Left lobe of liver (tissue), 2 donors: ENCODE measurements at places on chromosomes 5 and 9. TPM values are rescaled to one million over a fixed set of nuclear protein-coding genes. Genes with fewer than 3 reads are reported as not detected.

MAP3K1 gene
- total RNA-seq, result 5.8 TPM

ADAMTSL2 gene
- total RNA-seq, result 18.0 TPM

SEMA5A gene
- total RNA-seq, result 5.7 TPM

PBX3 gene
- 15.0 TPM for total RNA-seq

TRIM14 gene
- 37.2 TPM for total RNA-seq

DNA sequence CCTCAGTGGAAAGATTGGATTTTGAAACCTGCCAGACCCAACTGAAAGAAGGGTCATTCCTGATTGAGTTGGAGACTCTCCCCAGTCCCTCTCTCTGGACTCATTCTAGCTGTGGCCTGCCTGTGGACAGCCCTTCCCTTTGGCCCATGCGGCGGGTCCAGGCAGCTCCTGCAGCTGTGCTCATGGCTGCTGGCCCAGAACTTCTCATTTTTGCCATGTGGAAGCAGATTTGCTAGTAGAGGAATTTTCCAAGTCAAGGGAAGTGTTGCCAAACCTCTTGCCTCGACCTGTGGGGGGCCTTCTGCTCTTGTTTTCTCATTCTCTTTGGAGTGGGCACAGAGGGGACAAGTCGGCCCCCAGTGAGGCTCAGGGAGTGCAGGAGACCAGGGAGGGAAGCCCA is 89.2 kb downstream of the ANKRD33B start:
- no peak for DNase-seq

- DNase-seq, result no peak
Observed at GRCh38 chr5:181047921-181048320, 7.9 kb downstream of the BTNL9 start.

- DNase-seq, result no peak
Observed at GRCh38 chr9:36836486-36836885, 197.6 kb downstream of the PAX5 start.

GRCh38 chr5:73030531-73030930 is 74.7 kb downstream of the FCHO2 start:
- DNase-seq, result no peak

GRCh38 chr5:59188419-59189225 is 605.7 kb downstream of the RAB3C start:
- DNase-seq, result peak; percentile 52

DNA sequence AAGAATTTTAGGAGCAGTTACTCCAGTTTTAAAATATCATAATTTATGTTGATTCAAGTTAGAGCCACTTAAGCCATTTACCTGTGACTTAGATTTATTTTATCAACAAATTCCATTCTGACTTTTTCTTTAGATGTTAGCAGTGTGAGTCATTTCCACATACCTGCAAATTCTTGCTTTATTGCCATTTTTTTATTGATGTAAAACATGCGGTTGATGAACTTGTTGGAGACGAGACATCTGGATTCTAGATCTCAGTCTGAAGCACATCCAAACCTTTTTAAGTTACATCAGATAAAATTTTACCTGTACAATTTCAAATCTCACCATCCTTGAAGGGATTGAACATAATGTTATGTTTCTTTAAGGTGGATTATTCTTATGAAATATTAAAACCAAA is 240.9 kb downstream of the IRX1 start:
- no peak for DNase-seq

- DNase-seq, result no peak
Observed at GRCh38 chr5:120954255-120954654, 490.2 kb downstream of the PRR16 start.

GRCh38 chr9:70080481-70081119 is 37.0 kb downstream of the MAMDC2 start:
- peak; percentile 60 for DNase-seq

GRCh38 chr5:29262339-29263123 is 1931.0 kb upstream of the CDH6 start:
- DNase-seq, result no peak

DNA sequence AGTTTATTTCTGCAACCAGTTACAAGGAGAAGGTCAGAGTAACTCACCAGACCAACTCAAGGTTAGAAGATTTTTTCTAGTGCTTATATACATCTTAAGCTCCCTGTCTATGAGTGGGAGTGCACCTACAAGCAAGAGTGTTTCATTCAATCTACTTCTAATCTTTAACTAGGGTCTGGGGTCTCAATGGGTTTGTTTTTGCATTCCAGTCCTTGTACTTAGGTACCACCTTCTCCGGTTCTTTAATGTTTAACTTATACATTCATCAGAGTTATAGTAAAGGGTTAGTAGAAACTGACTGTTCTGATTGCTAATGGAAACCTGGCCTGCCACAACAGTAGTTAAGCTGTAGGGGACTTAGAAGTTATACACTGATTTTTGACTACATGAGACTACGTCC is 271.7 kb downstream of the HTR1A start:
- no peak for DNase-seq

GRCh38 chr5:40428126-40428525 is 251.6 kb upstream of the PTGER4 start:
- DNase-seq, result no peak
